Hypothalamus (tissue), 51 donors: ENCODE measurements at places on chromosomes 7 and 10.

- DNase-seq, result no peak
Observed at GRCh38 chr10:110093722-110094121, 85.9 kb downstream of the ADD3 start.

- no peak for DNase-seq
Observed at GRCh38 chr7:56121440-56121839, 5.2 kb upstream of the NUPR2 start.

GRCh38 chr7:36217961-36218284 lies 64.9 kb downstream of the EEPD1 start:
- no peak for DNase-seq

DNA sequence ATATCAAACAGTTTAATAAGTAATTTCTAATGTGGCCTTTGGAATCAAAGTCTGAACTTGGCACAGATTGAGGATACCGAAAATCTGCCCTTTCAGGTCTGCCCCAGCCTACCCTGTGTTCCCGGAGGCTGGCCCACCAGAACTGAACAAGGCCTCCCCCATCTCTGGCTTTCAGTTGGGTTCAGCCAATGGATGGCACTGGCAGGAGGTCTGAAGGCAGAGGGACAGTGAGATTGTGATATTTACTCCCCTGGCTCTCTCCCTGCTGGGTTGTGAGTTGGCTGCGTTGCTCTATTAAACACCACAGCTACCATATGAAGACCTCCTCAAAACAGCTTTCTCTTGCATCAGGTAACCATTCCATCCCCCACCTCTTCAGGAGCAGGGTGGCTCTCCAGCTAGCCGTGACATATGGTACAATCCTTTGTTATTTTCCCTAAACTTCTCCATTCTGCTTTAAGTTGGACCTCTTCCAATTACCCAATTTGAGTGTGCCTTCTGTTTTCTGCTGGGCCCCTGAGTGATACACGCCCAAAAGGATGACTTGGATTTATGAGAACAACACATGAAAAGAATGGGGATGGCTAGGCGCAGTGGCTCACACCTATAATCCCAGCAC lies 28.1 kb downstream of the DNMBP start:
- no peak for DNase-seq

DNA sequence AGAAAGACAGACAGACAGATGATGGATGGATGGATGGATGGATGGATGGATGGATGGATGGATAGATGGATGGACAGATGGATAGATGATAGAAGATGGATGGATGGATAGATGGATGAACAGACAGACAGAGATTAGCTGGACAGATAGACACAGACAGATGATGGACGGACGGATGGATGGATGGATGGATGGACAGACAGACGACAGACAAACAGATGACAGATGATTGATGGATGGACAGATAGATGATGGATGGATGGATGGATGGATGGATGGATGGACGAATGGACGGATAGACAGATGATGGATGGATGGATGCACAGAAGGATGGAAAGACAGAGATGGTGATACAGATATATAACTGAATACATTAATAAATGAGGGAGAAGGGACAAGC lies 190.9 kb upstream of the CALN1 start:
- DNase-seq, result no peak

DNA sequence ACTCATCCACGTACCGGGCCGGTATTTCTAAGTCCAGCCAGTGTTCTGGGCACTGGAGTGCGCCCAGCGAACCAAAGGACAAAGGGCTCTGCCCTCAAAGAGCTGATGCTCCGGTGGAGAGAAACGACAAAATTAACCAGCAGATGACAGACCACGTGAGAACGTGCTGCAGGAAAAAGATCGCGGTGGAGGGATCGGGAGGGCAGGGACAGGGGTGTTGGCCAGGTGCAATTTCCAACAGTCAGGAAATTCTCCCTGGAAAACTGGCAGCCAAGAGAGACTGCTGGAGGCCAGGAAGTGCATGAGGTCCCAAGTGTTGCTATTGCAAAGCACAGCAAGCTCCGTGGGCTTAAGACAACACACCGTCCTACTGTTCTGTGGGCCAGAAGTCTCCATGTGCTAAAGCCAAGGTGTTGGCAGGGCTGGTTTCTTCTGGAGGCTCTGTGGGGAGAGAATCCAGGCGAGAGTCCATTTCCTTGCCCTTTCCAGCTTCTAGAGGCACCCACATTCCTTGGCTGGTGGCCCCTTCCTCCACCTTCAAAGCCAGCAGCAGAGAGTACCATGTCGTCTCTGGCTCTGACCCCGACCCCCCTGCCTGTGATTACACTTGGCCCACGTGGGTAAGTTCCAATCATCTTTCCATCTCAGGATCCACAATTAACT lies 21.3 kb upstream of the AMZ1 start:
- no peak for DNase-seq

GRCh38 chr7:143490717-143491306 lies 13.1 kb downstream of the TAS2R41 start:
- no peak for DNase-seq

- DNase-seq, result no peak
Observed at GRCh38 chr7:140661124-140661523, 11.6 kb upstream of the ADCK2 start.

GRCh38 chr10:120987359-120987758 lies 136.2 kb downstream of the WDR11 start:
- DNase-seq, result no peak

DNA sequence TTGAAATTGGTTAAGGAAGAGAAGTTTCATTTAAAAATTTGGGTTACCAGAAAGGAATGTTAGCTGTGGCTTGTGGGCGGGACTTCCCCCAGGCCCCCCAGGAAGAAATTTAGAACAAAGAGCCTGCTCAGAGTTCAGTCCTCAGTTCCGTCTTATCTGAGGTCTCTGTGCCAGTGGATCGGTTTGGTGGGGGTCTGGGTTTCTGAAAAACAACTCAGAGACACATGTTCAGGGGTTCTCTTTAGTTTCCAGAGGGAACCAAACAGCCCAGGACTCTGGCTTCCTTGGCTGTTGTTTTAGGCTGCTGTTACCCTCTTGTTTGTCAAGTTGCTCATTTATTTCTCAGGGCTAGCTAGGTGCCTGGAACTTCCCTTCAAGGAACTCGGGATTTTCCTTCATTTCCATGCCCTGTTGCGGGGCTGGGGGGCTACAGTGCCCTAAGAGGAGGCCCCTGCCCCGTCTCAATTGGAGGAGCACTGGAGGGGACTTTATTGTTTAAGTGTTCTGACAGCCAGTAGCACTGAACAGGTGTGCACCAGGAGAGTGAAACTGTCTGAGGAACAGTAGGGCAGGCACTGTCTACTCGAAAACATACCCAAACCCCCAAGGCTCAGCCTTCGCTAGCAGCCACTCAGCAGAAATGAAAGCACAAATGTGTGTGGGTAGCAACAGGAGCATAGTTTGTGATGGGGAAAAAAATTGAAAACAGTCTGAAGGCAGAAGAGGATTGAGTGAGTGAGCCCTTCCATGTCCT lies 59.9 kb downstream of the ALOX5 start:
- no peak for DNase-seq

- DNase-seq, result no peak
Observed at GRCh38 chr7:66206119-66206933, 1.2 kb downstream of the TPST1 start.

- no peak for DNase-seq
Observed at GRCh38 chr7:20651960-20652544, 36.6 kb downstream of the ABCB5 start.

DNA sequence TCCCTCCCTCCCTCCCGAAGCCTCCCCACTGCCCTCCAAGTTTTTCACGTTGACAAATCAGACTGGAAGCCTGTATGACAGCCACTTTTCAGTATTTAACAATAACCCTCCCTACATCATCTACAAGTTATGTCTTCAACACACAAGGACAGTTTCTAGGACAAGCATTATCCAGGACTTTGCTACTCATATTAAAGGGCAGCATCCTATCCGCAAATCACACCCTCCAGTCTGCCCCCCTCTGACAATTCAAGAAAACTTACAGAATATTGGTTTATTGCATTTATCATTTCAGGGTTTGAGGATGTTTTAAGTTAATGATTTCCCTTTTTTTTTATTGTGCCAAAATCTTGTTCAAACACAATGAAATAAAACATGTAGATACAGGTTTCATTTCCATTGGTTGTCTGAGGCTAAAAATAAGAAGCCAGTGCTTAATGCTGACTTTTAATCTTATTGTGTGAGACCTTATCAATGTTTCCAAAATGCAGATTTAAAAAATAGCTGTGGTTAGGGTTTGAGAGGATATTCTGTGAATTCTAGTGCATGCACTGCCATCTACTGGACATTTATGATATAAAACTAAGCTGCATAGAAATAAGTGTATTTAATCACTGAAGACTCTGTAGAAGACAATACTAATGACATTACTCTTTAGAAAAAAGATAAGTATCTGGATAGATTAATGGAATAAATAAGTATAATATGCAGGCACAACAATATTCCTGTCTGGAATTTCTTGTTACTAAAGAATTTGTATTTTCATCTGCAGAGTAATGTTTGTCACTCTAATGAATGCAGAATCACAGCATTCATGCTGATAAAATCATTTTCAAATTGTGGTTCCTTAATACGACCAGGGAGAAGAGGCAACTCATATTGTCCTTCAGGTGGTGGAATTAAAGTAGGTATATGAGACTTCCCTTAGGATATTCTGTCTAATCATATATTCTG lies 64.1 kb downstream of the CAV1 start:
- no peak for DNase-seq

DNA sequence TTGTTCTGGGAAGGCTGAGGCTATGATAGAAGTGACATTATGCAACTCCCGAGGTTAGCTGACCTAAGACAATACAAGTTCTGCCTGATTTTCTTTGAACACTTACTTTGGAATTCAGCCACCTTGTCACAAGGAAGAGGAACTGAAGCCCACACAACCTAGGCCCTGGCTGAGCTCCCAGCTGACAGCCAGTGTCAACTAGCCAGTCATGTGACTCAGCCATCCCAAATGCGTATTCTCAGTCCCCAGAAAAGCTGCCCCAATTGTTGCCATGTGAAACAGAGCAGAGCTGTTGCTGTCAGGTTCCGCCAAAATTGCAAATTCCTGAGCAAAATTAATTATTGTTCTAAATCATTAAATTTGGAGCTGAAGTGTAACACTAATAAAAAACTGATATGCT lies 1010.0 kb downstream of the XPNPEP1 start:
- DNase-seq, result no peak

DNA sequence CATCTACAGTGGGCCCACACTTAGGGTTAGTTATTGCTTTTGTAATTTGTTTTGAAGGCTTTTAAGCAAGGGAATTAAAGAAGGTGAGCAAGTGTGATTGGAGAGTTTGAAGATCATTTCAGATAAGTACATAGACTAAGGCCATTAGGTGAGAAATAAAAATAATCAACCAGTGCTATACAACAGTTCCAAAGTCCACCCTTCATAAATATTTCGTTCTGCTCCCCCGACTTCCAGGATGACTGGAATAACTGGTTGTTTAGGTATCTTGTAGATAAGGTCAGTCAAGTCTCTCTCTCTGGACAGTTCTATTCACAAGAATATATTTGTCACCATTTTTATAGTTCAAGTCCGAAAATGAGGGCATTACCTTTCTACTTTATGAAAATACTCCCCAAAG lies 98.0 kb upstream of the MBL2 start:
- DNase-seq, result no peak

GRCh38 chr10:71635251-71635866 lies 84.2 kb downstream of the C10orf105 start:
- DNase-seq, result no peak
